GM04504 (cell line): ENCODE measurements at places on chromosomes 12 and 14.

DNA sequence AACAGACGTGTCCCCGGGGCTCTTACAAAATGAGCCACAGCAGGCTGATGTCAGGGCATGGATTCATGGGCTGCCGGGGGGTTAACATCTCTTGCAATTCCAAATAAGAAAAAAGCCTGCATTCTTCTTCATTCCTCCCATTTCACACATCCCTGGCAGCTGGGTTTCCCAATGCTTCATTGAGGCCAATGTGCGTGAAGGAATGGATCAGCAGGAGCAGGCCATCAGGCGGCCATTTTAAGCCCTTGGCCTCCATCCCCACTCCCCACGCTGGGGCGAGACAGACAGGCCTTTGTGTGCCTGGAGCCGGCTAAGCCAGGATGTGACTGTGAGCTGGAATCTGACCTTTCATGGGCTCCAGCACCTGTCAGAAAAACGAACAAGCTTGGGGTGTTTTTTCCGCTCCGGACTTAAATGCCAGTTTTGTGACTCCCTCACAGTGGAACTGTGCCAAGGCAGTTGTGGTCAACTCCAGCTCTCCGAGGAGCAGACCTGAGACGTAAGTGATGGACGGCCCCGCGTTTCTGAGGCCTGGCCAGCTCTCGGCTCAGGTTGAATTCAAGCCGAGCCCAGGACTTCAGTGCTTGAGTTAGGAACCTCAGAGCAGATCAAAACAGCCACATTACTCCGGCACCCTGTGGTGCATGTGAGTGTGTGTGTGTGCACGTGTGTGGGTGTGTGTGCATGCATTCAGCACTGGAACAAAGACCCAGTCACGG, 133.1 kb downstream of the TMEM30B start:
- DNase-seq, result no peak

DNA sequence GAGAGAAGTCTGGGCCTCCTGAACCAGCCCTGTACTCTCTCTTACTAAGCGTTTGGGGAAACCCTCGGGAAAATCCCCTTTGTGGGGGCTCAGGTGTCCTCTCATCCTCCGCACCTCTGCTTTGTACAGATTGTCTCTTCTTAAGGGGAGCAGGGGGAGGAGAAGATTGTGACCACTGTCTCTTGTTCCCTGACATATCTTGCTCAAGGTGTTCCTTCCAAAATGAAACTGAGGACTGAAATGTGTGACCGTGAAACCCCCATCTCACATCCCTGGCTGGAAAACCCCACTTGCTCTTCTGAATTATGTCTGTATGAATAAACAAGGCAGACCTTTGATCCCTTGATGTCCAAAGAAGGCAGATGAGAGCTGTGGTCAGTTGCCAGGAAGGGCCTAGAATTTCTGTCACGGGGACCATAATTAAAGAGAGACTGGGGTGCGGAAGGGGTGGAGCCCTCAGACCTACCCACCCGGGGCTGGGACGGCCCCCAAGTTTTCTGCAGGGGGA, 369.8 kb downstream of the AACS start:
- DNase-seq, result no peak

GRCh38 chr12:108542320-108542719, 18.7 kb downstream of the SART3 start:
- DNase-seq, result no peak

GRCh38 chr12:54585243-54585642, 3.2 kb downstream of the PPP1R1A start:
- DNase-seq, result no peak

DNA sequence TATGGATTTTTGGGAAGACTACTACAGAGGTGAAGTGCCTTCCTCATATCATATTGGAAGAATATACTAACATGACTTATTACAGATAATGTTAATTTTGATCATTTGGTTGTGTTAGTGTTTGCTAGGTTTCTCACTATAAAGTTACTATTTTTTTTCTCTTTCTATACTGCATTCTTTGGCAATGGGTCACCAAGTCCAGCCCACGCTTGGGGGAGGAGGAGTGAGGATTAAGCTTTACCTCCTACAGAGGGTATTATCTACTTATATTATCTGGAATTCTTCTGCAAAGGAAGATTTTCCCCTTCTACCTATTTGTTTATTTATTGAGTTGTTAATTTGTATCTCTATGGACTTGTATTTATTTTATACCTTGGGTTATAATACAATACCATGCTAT, 31.5 kb downstream of the SCN8A start:
- DNase-seq, result no peak

DNA sequence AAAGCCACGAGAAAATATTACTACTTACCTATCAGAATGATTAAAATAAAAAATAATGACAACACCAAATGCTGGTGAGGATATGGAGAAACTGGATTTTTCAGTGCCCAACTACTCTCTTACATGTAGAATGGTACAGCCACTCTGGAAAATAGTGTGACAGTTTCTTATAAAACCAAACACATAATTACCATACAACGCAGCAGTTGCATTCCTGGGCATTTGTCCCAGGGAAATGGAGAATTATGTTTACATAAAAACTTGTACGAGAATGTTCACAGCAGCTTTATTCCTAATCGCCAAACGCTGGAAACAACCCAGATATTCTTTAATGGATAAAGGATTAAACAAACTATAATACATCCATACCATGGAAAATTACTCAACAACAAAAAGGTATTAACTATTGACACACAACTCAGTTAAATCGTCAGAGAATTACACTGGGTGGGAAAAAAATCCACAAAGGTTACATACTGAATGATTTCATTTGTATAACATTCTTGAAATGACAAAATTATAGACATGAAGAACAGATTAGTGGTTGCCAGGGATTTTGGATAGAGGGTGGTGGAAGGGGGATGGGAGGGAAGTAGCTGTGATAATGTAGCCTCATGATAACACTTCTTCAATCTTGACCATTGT, 35.4 kb downstream of the TAOK3 start:
- no peak for DNase-seq
